ENCODE measurements at places on chromosomes 5 and 9. TPM values are rescaled to one million over a fixed set of nuclear protein-coding genes. Genes with fewer than 3 reads are reported as not detected.

DNA sequence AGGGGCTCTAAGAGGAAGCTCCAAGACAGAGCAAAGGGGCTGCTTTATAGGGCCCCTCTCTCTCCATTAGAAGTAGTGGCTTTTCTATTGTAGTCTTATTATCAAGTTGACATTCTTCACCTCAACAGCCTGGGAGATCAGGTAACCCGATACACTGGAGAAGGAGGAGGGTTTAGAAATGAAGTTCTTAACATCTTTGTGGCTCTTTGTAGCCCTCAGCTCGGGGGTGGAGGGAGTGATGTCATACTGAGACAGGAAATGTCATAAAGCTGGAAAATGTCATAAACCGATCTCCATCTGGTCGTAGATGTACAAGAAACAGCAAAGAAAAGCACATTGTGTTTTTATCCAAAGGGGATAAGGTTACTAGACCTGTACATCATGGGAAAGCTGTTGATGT is 17.9 kb downstream of the PDZD2 start:
- peak; percentile 72 for DNase-seq

DNA sequence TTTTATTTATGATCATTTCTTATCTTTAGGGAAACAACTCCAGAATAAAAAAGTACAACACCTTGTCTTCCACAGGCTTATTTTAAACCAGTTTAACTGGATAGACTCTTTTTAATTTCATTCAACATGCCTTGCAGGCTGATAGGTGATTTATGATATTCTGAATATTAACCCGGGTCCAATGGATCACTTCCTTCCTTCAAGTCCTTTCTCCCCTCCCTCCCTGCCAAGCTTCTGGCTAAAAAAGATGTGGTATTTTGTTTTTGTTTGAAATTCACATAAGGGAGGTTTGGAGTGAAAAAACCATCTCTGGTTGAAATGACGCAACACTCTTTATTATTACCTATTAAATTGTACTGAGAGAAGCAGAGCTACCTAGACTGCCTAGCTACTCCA is 265.3 kb downstream of the MLLT3 start:
- no peak for DNase-seq

- DNase-seq, result peak; percentile 98
Observed at GRCh38 chr5:35777358-35778087, 79.2 kb upstream of the IL7R start.

- DNase-seq, result no peak
Observed at GRCh38 chr5:1410156-1411014, 34.9 kb downstream of the SLC6A3 start.

TSSK1B gene
- 0.52 TPM for total RNA-seq

GRCh38 chr9:11702548-11702947 is 990.6 kb upstream of the TYRP1 start:
- no peak for DNase-seq

- no peak for DNase-seq
Observed at GRCh38 chr9:116697887-116698286, 10.8 kb downstream of the TRIM32 start.

DNA sequence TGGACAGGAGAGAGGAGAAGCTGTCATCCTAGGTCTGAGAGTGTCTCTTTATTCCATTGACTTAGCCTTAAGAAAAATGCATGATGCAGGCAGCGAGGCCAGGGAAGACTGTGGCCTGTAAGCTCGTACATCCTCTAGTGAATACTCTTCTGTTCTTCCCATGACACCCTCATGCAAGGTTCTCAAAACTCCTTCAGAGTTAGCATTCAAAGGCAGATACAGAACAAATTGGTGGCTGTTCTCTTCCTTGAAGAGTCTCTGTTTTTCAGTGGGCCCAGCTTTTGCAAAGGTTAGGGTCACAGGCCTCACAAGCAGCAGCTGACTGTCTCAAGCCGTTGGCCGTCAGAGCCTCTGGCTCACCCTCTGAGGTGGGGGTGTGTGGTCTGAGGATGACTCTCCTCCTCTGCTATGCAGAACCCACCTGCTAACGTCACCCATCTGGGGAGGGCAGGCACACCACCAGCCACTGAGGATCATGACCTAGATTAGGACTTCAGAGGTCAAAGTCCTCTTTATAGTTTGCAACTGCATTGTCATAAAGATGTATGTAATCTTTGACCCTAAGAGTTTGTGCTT is 15.1 kb downstream of the ADCY2 start:
- DNase-seq, result no peak

SPATA31C1 gene
- 0.08 TPM for total RNA-seq

GRCh38 chr9:81543695-81544094 is 145.7 kb downstream of the TLE1 start:
- DNase-seq, result no peak

DNA sequence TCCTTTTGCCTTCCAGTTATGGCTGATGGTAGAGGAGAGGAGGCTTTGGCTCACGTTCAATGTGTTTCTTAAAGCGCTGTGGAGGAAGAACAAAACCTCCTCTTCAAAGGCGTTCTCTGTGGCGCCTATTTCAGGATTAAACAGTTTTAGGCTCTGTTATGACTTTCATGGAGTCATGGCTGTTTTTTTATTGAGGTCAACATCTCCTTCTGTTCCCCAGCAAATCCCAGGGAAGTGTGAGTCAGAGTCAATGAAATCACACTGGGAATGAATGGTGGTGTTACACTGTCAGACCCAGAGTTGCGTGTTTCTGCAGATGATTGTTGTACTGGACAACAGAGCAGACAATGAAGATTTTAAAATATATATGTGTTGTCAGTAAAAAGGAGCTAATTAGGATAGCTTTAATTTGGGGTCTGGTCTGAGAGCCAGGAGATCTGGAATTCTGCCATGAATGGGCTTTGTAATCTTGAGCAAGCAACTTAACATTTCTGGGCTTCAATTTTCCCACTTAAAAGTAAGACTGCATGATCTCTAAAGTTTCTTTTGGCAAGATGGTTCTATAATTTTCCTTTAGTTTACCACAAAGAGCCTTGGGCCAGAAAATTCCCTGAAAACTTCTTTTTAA is 240.7 kb downstream of the CSNK1G3 start:
- no peak for DNase-seq

DNA sequence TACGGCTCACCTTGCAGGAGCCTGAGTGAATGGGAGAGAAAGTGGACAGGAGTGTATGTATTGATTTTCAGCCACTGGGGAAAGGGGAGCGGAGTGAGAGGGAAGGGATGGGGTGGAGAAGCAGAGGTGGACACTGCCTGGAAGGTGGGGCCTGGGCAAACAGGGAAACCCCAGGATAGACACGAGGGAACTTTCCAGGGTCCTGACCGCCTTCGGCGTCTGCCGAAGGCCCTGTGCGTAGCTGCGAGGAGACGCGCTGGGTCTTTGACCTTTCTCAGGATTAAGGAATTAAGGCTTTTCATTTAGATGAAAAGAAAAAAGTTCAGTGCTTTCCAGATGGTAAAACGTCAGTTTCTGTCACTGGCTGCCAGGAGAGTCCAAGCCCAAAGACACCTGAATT is 134.6 kb upstream of the RAPGEF1 start:
- DNase-seq, result peak; percentile 45

SCGB3A2 gene
- 36.1 TPM for total RNA-seq

ANKRD18B gene
- total RNA-seq, result 6.4 TPM

DNA sequence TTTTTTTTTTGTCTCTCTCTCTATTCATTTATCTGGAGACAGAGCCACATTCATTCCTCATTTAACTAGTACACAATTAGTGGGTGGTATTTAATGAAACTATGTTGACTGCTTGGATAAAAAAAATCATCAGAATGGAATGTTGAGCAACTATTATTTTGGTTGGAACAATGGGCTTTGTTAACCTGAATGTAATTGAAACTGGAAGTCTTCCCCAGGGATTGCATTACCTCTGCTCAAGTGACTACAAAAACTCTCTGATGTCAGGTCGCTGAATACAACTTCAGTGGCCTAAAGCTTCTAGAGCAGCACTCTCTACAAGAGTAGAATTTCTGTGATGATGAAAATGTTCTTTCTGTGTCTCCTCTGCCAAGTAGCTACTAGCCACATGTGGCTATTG is 295.8 kb downstream of the DEPDC1B start:
- no peak for DNase-seq

SLIT3 gene
- total RNA-seq, result 0.59 TPM

DNA sequence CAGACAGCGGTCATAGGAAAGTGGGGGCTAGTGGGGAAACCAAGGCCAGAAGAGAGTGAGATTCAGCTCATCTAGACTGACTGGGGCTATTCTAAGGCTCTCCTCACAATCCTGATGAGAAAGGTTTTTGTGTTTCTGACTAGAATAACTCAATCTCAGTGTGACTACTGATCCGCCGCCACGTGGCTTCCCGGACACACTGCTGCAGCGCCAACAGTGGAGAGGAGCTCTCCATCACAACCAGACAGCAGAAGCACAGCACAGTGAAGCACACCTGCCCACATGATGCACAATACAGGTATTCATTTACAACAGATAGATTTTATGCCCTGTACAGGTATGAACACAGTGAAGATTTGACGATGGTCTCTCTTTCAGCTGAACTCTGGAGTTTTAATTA is 25.4 kb downstream of the NREP start:
- no peak for DNase-seq

DNA sequence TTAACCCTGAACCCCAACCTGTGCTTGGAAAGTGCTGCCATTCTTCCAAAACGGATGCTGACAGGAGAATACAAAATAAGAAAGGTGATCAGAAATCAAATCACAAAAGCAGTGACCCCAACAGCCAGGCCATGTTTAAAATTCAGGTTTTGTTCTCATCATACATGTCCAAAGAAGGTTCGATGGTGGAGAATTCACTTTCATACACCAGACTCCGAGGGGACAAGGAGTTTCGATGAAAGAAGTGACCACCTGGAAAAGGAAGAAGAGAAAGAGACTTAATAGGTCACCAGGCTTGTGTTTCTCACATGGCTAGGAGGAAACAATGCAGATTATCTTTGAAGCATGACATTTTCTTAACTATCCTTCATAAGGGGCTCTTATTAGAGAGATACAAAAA is 12.5 kb upstream of the TBC1D9B start:
- DNase-seq, result no peak

DNA sequence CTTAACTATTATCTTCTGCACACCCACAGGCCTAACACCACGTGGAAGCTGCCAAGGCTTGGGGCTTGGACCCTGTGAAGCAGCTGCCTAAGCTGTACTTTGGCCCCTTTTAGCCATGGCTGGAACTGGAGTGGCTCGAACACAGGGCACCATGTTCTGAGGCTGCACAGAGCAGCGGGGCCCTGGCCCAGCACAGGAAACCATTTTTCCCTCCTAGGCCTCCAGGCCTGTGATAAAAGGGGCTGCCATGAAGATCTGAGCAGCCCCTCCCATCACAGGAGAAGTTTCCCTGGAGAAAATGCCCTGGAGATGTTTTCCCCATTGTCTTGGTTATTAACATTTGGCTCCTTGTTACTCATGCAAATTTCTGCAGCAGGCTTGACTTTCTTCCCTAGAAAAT is 126.3 kb downstream of the MELK start:
- no peak for DNase-seq

ROPN1L gene
- total RNA-seq, result not detected

DNA sequence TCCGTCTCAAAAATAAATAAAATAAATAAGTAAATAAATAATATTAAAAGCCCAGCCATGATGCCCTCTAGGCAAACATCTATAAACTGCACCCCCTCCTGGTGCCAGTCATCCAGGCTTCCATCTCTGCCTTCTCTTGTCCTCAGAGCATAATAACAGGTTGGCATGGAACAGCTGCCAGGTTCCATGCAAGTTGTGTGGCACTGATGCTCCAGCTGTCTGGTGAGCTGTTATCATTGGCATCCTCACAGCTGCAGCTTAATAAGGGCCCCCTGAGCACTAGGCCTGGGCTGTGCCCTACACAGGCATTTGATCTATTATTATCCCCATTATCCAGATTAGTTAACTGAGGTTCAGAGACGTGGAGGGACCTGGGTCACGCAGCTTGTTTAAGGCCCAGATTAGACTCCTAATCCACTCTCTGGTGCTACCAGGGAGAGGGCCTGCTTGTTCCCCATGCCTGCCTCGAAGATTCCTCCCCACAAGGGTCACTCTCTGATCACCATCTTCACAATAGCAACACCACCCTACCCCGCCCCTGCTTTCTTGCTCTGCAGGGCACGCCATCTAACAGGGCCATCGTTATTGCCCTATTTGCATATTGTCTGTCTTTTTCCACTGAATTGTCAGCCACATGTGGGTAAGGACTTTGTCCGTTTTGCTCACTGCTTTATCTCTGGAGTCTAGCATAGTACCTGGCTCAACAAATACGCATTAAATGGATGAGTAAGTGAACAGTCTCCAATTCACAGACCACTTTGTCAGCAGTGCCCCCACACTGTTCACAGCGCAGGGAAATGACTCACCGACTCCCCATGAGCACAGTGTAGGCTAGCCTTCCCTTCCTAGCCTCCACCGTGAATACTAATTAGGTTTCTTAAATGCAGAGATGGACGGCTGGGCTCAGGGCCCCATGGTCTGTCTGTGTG is 1.5 kb upstream of the DNM1 start:
- no peak for DNase-seq

FST gene
- total RNA-seq, result 8.0 TPM

ADGRV1 gene
- 139 TPM for total RNA-seq

DNA sequence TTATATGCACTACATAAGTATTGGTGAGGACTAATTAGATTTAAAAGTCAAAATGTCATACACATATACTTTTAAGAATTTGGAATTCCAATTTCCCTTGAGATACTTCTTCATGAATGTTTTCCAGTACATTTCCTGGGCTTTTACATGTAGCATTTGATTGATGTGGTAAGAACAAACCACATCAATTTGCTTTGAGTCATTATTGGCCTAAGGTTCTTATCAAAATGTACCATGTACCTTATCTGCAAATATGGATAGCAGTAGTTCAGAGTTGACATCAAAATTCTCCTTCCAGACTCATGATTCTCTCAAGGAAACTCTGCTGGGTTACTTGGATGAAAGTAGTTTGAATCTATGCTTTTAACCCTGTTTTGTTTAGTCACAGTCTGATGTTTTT is 2.5 kb downstream of the CAST start:
- no peak for DNase-seq

GRCh38 chr9:32385152-32385884 is 875 bp downstream of the ACO1 start:
- DNase-seq, result no peak

- DNase-seq, result no peak
Observed at GRCh38 chr5:106312360-106312759, 1358.4 kb downstream of the EFNA5 start.

DNA sequence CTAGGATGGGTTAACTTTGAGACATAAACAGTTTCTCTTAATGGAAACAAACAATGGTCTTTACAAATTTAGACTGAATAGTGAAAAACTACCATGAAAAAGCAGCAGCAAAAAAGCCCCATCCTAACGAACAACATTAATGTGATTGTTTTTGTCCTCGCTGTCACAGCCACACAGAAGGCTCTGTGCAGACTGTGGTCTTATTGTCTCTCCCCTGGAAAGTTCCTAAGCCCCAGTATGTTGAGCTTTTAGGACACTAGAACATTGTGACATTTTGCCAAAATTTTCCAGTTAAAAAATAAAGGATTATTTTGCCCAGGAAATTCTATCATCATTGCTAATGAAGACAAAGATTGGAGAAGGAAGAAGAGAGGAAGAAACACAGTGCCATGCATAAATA is 12.6 kb upstream of the SOWAHA start:
- DNase-seq, result no peak

GRCh38 chr9:3467593-3468219 is 58.1 kb downstream of the RFX3 start:
- peak; percentile 79 for DNase-seq

Measured in GM23338 (cell line).